Activated T-cell treated with anti-CD3 and anti-CD28 coated beads for 1 hour (primary cell): ENCODE measurements at places on chromosomes 4 and X.
A peak's percentile ranks its signal among the peaks of the same experiment; 100 is the strongest.

GRCh38 chr4:813900-814299 is 12.0 kb downstream of the CPLX1 start:
- DNase-seq, result no peak

GRCh38 chrX:101276238-101276637 is 14.9 kb downstream of the TAF7L start:
- DNase-seq, result no peak

- no peak for DNase-seq
Measured at GRCh38 chr4:104859601-104860237, 287.0 kb upstream of the TET2 start.

DNA sequence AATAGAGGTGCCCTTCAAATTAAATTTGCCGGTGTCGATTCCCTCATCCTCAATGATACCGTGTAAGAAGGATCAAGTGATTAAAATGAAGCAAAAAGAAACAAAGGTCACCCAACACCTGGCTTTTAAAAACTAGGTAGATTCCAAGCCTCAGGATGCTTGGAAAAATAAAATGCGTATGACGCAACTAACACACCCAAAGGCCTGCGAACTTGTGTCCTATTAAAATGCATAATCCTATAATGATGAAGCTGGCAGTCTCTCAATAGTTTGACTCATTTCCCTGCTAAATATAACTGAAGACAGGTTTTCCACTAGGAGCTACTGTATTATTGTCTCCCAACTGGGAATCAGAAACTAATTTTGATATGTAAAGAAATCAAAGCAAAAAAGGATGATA is 263.2 kb downstream of the DHX15 start:
- no peak for DNase-seq

GRCh38 chr4:184066584-184067300 is 150.9 kb downstream of the ENPP6 start:
- no peak for DNase-seq

GRCh38 chr4:182143822-182144625 is 99.2 kb upstream of the TENM3 start:
- no peak for DNase-seq

DNA sequence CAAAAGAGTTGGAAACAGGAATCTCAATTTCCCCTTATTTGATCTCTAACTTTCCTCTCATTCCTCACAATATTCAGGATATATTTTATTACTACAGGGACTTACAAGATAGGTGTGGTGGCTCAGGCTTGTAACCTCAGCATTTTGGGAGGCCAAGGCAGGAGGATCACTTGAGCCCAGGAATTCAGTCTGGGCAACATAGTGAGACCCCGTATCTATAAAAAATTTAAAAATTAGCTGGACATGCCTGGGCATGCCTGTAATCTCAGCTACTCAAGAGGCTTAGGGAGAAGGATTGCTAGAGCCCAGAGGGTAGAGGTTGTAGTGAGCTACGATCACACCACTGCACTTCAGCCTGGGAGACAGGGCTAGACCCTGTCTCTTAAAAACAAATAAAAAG is 200.4 kb downstream of the CAMK2D start:
- no peak for DNase-seq

- no peak for DNase-seq
Measured at GRCh38 chr4:144357975-144358374, 217.5 kb upstream of the GYPA start.

GRCh38 chr4:146191766-146192458 is 16.4 kb downstream of the LSM6 start:
- DNase-seq, result no peak

DNA sequence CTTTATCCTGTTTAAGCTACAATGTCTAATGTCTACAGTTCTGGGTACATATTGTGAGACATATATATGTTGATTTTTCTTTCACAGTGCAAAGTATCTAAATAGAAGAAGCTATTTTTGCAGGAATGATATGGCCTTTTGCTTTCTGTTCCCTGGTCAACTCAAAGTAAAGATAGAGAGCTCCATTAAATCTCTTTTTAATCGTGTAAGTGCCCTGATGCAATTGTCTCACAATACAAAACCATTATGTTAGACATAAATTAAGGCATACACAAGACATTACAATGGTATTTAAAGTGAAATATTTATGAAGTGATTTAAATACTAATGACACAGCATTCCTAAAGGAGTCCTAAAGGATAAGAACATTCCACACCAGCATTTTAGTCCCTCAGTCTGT is 1559.7 kb upstream of the AGA start:
- no peak for DNase-seq

DNA sequence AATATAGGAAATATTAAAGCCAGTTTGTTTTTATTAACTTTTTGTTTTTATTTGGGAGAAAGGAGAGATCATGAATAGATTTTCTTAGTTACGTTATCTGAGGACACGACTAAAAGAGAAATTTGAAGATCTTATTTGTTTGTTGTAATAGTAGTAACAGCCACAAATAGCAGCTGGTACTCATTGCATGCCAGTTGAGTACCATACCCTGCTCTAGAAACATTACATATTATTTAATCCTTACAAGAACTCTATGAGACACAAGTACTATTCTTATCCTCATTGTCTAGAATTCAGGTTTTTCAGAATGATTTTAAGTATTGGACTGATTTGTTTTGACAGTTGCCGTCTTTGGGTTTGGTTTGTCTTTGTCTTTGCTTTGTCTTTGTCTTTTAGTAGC is 31.8 kb downstream of the USP53 start:
- DNase-seq, result no peak

GRCh38 chrX:129726307-129727111 is 12.3 kb upstream of the XPNPEP2 start:
- DNase-seq, result peak; percentile 19

DNA sequence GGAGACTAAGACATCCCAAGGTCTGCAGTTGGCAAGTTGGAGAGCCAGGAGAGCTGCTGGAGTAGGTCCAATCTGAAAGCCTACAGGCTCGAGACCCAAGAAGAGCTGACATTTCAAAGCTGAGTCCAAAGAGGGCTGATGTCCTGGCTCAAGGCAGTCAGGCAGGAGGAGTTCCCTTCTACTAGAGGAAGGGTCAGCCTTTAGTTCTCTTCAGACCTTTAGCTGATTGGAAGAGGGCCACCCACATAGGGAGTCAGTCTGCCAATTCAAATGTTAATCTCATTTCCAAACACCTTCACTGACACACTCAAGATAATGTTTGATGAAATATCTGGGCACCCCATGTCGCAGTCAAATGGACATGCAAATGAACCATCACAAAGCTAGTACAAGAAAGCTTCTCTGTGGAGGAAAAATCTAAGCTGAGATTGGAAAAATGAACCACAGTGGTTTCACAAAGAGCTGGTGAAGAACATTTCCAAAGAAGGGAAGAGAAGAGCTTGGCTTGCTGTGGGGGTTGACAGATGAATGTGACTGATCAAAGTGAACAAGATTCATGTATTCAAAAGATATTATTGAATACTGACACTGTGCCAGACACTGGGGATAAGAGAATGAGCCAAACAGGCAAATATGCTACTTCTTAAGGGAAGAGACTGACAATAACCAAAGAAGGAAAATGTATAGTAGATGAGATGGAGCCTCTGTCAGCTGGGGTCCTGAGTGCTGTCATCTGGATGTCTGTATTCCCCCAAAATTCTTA is 61.2 kb downstream of the STK32B start:
- no peak for DNase-seq

- DNase-seq, result no peak
Measured at GRCh38 chr4:62495032-62495431, 1294.9 kb downstream of the ADGRL3 start.

GRCh38 chr4:78426972-78427371 is 124.6 kb upstream of the ANXA3 start:
- no peak for DNase-seq

GRCh38 chr4:99983289-99983943 is 33.3 kb upstream of the H2AZ1 start:
- no peak for DNase-seq

GRCh38 chr4:177802162-177802561 is 359.9 kb upstream of the AGA start:
- no peak for DNase-seq

GRCh38 chr4:87497159-87497558 is 32.0 kb downstream of the SPARCL1 start:
- DNase-seq, result no peak

- no peak for DNase-seq
Measured at GRCh38 chr4:175805846-175806245, 6.2 kb downstream of the GPM6A start.

DNA sequence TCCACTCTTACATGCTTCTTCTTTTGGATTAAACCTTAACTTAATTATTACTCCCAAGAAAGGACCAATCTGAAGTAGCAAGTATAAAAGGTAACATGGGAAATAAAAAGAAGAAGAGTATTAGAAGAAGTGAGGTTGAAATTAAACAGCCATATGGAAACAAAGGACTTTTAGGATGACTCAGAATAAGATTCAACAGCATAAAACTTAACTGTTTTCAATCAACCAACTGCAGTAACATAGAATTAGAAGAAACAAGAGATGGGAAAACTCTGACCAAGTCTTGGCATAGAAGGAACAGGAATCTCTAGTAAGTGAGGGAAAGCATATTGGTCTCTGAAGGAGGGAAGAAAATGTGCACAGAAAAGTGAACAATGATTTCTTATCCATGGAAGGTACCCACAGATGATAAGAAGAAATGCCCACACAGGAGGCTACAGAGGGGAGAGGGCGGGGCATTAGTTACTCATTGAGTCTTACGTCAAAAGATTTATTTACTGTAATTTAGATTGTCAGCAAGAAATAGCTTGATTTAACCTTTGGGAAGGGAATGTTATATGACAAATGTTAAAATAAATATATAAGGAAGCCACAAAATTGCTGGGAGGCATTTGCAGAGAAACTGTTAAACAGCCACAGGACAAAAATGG is 177.3 kb downstream of the BANK1 start:
- DNase-seq, result no peak

- no peak for DNase-seq
Measured at GRCh38 chr4:168978001-168978700, 31.9 kb downstream of the CBR4 start.

- no peak for DNase-seq
Measured at GRCh38 chr4:19677211-19677610, 574.5 kb upstream of the SLIT2 start.
